ENCODE measurements at places on chromosomes 13 and 19.

DNA sequence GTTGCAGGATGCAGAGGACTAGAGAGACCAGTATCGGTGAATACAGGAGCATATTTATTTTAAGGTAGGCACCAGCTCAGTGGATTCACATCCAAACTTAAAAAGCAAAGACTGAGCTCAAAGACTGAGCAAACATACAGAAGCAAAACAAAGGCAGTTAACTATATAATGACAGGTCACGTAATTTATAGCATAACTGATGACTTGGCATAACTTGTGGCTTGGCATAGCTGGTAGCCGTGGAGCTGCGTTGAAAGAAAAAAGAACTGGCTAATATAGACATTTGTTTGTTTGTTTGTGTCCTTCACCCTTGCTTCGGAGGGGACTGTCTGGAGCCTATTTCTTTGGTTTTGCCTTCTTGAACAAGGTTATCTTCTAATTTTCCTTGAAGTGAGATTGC lies 33.7 kb downstream of the ZNF493 start:
- DNase-seq: no peak

- DNase-seq: no peak
Measured at GRCh38 chr19:44814517-44814916, 5.6 kb downstream of the BCAM start.

DNA sequence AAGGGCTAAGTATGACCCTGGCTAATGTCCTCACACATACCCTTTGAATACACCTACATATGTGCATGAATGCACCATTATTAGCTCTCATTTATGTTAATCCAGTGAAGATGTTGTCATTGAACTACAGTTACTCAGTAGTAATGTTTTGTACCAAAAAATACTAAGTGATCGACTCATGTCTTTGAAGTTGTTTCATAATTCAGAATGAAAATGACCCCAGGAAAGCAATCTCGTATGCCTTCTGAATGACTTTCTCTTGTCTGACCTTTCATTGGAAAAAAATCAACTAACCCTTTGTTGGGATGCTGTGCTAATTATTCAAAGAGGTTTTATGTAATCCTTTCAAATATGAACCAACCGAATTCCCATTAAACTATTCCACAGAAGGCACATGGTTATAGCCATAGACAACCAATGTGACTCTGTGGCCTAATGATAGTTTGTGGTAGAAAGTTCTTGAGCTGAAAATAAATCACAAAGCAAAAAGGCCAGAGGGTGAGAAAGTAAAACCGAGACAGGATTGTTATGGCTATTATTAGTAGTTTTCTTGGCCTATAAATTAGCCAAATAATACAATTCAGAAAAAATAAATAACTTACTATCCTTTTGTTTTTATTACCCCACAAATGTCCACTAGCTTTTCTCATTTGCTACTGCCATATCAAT lies 86.8 kb upstream of the STARD13 start:
- no peak for DNase-seq

DNA sequence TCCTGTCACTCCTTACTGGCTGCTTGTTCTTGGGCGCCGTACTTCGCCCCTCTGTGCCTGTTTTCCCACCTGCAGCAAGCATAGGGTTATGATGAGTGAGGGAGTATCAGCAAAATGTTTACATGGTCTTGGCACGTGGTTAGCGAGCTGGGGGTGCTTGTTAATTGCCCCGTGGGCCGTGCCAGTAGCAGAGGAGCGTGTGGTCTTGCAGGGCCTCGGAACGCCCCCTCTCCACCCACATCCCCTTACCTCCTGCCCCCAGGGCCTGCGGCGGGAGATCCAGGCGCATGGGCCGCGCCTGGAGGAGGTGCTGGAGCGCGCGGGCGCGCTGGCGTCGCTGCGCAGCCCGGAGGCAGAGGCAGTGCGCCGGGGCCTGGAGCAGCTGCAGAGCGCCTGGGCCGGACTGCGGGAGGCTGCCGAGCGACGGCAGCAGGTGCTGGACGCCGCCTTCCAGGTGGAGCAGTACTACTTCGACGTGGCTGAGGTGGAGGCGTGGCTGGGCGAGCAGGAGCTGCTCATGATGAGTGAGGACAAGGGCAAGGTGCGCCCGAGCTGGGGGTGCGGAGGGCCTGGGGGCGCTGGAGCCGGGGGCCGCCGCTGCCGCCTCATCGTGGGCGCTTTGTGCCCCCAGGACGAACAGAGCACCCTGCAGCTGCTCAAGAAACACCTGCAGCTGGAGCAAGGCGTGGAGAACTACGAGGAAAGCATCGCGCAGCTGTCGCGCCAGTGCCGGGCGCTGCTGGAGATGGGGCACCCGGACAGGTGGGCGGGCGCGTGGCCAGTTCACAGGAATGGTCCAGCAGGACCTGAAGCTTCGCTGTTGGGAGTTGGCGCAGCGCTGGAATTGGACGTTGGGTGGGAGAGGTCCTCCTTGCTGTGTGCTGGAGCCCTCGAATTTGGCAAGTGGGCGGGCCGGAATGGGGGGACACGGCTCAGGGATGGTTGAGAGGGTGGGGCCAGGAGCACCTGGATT lies 22.5 kb upstream of the SHKBP1 start:
- DNase-seq: no peak

GRCh38 chr13:70391678-70392077 lies 283.4 kb upstream of the KLHL1 start:
- no peak for DNase-seq
